ENCODE measurements at places on chromosomes 7 and 10. TPM values are rescaled to one million over a fixed set of nuclear protein-coding genes. Genes with fewer than 3 reads are reported as not detected.
A peak's percentile ranks its signal among the peaks of the same experiment; 100 is the strongest.

DNA sequence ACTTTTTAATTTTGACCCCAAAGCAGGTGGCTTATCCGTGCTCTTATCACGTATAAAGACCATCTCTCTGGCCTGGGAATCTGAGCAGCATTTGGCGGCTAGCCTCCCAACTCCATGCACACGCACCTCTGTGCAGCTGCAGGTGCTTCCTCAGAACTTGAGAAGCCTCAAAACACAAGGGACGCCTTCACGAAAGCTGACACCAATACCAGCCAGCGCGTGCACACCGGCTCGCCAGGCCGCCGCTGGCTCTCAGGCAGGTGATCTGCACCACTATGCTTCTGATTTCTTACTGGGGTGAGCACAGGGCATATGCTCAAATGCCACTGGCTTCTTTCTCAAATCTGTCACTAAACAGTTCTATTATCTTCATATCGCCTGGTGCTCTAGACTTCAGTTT is 145.0 kb downstream of the PARD3 start:
- no peak for DNase-seq

DNA sequence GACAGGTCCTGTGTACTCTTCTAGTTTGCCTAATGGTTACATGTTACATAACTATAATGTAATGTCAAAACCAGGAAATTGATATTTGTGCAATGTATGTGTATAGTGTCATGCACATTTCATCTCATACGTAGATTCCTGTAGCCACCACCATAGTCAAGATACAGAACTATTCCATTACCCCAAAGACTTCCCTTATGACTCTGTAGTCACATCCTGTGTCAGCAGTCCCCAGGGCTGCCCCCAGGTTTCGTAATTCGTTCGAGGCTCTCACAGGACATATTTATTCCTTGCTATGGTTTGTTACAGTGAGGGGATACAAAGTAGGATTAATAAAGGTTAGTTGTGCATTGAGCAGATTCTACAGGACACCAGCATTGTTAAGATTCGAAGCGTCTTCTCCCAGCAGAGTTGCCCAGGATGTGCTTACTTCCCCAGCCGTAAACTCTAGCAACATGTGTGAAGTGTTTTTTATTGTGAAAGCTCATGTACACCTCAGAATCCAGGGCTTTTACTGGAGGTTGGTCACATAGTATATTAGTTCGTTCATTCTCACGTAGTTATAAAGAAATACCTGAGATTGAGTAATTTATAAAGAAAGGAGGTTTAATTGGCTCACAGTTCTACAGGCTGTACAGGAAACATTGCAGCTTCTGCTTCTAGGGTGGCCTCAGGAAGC is 18.6 kb downstream of the RABGEF1 start:
- DNase-seq: no peak

The SORCS1 gene
- 80.5 TPM for total RNA-seq

DNA sequence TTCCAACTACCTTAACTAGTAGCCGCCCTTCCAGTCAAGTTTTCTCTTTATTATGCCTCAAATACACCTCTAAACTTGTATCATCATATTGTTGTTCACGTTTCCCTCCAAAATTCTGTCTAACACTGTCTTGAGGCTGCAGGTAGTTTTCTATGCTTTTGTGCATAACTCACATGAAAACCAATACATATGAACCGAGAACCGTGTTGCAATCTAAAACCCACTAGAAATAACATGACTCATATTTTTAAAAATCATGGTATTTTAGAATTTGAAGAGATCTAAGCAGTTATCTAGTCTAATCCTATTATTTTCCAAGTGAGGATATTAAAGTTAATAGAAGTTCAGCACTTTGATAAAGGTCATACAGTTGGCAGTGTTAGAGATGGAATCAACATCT is 18.2 kb downstream of the LIPF start:
- no peak for DNase-seq

- DNase-seq: peak; percentile 79
These were observed 1.7 kb downstream of the ZEB1 start for GRCh38 chr10:31320550-31321211.

GRCh38 chr10:132566892-132567291 is 29.3 kb downstream of the INPP5A start:
- DNase-seq: no peak

The DNMBP gene
- total RNA-seq: 26.8 TPM

GRCh38 chr7:51237446-51238133 is 79.0 kb downstream of the COBL start:
- DNase-seq: no peak

The AKR1C8 gene
- 0.94 TPM for total RNA-seq

DNA sequence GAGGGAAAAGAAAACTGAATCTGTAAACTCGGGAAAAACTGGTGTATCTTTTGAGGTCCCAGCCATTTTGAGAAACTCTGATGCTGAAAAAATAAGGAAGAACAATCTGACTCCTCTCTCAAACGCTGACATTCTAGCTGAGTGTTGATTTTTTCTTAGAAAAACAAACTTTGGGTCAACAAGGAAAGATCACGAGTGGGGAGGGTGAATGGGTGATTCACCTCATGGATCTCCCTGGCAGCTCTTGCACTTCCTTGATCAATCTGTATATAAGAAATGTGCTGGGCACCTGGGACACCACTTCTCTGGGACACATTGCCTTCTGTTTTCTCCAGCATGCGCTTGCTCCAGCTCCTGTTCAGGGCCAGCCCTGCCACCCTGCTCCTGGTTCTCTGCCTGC is at the start of gene PIP:
Gene PIP, plus strand, starts transcription at position 297 of the 400 bp plus-strand sequence. Its CDS starts 40 bp downstream, at position 337.
- DNase-seq: no peak

DNA sequence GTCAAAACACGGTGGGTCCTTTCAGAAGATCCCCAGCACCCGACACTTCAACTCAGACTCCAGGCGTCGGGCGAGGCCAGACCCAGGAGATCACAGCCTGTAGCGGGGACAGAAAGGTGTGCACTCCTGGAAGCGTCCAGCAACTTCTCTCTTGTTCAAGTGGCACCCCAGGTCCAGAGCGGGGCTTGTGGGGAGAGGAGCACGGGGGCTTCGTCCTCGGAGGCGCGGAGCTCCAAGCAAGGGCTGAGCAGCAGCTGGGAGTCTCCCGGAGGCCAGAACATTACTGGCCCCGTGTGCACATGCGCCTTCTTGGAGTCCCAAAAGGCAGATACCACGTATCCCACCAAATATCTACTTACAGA is 54.9 kb downstream of the ZRANB1 start:
- DNase-seq: peak; percentile 53

The CTAGE8 gene
- total RNA-seq: 1.2 TPM

DNA sequence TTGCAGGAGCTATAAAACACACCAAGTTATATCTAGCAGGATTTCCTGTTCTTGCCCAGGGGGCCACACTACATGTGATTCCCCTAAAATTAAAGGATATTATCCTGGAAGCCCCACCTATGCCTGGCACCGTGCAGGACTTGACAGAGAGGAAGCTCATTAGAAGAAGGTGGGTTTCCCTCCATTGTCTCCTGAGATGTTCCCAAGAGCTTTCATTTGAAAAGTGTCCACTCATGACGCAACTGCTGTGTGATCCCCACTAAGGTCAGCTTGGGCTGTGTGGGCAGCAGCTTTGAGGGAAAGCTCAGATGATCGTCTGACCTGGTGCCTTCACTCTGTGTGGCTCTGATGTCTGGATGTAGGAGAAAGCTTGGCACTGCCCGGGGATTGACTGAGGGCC is 53.5 kb downstream of the RAMP3 start:
- DNase-seq: no peak

DNA sequence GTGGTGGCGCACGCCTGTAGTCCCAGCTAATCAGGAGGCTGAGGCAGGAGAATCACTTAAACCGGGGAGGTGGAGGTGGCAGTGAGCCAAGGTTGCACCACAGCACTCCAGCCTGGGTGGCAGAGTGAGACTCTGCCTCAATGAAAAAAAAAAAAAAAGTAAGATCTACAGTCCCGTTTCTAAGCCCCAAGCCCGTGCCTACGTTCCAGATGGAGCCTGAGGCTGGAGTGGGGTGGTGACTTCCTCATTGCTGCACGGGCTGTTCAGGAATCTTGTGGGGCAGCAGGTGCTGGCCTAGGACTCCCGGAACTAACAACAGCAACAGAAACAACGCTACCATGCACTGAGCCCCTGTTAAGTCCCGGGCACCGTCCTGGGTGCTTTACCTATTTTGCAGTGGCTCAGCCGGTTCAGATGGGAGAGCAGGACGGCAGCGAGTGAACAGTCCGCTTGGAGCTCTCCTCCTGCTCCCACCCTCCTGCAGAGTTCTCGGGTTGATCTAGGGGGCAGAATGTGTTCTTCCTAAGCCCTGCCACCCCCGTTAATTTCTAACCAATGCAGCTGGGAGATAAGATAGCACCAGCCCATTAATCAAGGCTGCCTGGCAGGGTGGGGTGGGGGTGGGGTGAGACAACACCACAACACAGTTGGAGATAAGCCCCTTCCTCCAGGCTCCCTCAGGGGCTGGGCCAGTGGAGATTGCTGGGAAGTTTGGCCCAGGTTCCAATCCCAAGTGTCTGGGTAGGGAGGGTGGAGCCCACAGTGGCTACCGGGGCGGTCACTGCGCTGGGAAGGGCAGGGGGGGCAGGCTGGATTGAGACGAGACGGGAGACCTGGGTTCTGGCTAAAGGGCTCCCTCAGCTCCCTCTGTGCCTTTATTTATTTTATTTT is 17.0 kb upstream of the SFRP5 start:
- no peak for DNase-seq

GRCh38 chr7:20459419-20459818 is 128.7 kb downstream of the ITGB8 start:
- DNase-seq: no peak

DNA sequence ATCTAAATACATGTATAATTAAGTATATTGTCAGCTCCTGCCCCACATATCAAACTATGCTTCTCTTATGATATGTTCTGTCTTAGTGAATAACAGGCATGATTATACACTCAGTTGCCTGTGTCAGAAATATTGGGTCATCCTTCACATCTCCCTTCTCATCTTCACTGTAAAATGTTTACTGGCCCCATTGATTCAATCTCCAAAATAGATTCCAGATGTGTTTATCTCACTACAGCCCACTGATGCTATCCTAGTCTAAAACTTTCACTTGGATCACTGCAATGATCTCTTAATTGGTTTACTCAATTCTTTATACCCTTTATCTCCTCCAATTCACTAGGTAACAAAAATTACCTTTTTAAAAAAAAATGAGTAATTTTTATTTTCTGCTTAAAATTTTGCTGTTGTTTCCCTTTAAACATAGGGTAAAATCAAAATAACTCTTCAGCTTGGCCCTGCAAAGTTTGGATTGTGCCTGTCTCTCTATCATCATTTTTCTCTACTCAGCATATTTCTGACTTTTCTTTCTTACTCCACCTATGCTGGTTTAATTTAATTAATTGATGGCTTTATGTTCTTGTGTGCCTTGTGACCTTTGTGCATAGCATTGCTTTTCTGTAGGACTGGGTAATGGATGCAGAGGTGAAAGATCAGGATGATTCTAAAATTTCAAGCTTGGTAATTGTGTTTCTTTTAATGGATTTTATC is 233.9 kb upstream of the FOXP2 start:
- no peak for DNase-seq

The ASAH2 gene
- 4.0 TPM for total RNA-seq

DNA sequence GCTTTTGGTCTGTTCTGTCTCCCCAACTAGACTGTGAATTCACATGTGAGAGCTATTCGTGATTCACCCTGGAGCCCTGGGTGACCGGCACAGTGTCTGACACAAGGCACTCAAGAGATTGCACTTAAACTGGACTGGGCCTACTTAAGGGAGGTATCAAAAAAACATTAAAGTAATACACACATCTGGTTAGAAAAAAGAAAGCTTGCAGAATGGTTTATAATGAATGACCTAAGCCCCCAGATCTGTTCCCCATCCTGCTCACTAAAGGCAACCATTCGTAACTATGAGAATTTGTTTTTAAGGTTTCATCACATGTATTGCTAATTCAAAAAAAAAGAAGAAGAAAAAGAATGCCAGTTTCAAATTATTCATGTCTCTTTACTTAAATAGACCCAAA is 74.5 kb downstream of the DGKI start:
- no peak for DNase-seq

- DNase-seq: no peak
These were observed 16.4 kb downstream of the ITGA8 start for GRCh38 chr10:15703151-15703880.

Data from sciatic nerve (tissue), 2 donors.